ENCODE measurements at places on chromosomes 3 and 15.
A peak's percentile ranks its signal among the peaks of the same experiment; 100 is the strongest.

DNA sequence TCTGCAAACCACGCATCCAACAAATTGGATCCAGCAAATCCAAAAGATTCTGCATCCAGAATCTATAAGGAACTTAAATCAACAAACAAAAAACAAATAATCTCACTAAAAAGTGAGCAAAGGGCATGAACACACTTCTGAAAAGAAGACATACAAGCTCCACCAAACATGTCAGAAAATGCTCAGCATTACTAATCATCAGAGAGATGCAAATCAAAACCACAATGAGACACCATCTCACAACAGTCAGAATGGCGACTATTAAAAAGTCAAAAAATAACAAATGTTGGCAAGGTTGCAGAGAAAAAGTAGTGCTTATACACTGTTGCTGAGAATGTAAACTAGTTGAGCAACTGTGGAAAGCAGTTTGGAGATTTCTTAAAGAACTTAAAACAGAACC is 21.6 kb upstream of the SLC25A36 start:
- no peak for DNase-seq

- DNase-seq = no peak
Observed at GRCh38 chr3:84904212-84904611, 54.6 kb upstream of the CADM2 start.

DNA sequence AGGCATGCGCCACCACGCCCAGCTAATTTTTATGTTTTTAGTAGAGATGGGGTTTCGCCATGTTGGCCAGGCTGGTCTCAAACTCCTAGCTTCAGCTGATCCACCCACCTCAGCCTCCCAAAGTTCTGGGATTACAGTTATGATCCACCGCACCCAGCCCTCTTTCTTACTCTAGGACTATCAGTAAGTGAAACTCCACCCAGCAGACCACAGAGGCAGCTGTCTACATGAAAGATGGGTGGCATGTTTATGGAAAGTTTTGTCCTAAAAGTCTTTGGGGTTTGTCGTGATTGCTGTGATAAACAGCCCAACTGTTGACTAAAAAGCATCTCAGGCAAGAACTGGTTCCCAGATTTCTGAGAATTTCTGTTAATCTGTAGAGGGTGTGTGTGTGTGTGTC is 10.9 kb downstream of the ARL6IP5 start:
- peak; percentile 46 for DNase-seq

- DNase-seq = no peak
Observed at GRCh38 chr15:65287520-65287855, 805 bp upstream of the PARP16 start.

GRCh38 chr3:30162579-30162978 is 443.8 kb upstream of the TGFBR2 start:
- DNase-seq = no peak

- no peak for DNase-seq
Observed at GRCh38 chr15:48671103-48672022, 25.9 kb upstream of the FBN1 start.

DNA sequence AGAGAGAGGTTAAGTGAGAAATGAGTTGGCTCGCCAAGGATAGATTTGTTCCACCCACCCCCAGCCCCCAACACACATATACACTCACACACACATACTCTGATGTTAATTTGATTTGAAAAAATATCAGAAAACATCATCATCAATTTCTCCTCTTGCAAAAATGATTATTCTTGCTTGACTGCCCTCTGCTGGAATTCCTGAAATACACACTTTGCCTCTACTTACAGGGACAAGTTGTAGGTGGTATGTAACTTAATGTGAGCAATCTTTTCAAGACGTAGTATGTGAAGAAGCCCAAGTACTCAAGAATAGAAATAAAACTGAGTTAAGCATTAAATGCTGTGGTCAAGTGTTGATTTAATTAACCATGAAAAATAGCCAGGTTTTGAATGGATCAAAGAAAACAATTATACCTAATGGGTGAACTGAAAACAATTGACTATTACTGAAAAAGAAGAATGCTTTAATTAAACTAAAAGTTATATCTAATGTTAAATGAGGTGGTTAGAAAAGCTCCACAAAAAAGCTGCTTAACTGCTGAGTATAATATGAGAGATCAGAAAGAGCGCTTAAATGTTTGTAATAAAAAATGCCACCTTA is 46.6 kb upstream of the MDFIC2 start:
- DNase-seq = peak; percentile 1

DNA sequence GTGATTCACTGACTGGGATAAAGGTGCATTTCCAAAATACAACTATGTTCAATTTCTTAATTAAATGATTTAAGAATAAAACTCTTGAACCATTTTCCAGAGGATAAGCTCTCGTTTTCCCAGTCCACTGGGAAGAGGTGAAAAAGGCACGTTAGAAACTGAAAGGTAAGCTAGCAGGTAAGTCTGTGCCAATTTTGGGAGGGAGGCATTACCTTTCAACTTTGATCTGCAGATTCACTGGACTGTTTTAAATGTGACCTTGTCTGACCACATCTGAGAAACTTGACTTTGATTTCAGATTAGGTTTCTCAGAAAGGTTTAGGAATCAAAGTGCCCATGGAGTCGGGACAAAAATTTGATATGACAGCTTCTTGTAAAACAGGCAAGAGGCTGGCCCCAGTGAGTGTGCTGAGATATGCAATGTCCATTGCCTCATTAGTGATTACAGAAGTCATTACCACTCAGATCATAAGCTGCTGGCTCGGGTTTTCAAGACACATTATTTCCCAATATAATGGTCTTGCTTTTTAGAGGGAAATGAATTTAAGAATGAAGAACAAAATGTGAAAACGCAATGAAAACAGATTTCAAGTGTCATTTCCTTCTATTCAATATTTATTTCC is 118.8 kb downstream of the ADAMTS9 start:
- DNase-seq = no peak

DNA sequence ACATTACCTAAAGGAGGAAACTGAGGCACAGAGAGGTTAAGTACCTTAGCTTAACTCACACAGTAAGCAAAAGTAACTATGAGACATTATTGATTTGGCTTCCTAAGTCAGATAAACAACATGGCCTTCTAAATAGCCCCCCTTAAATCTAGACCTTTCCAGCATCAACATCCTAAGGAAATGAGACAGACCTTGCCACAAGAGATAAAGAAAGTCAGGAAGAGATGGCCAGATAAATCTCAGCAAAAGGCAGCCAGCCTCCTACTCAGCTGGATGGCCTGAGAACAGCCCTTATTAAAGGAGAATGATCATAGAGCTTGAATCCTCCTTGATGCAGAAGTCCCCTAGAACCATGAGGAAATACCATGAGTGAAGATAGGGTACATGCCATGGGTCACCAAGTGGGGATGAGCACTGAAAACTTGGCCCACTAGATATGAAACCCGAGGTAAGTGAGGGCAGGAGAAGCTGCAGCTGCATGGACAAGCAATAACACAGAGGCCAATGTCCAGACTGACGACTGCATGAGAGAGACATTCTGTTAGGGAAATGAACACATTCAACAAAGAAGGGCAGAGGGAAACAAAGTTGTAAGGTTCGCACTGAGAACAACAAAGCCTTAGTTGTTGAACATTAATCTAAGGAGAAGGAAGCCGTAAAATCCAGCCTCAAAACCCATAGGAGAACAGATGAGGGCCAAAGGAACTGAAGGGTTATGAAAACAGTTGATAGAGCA is 69.6 kb downstream of the ZIC4 start:
- no peak for DNase-seq

DNA sequence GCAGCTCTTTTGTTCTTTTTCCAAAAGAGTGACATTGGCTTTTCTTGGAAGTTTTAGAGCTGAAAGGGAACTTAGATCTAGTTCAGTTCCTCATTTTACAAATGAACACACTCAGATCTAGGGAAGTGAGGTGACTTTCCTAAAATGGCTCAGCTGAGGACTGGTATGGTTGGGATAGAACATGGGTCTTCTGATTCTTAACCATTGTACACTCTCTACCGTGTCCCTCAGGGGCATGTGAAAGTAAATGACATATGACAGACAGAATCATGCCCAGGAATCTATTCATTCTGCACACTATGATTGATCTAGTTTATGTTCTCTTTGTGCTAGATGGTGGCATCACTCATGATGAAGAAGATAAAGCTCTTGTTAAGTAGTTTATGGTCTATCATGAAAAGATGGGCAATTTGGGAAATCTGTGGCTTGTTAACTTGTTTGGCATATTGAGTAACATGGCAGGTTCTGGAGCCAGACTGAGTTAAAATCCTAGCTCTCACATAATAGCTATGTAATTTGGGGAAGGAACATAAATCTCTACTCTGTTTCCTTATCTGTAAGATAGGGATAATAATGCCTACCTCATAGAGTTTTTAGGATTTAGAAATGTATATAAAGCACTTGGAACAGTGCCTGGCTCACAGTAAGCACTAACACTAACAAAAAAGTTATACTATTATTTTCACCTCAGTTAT is 30.9 kb downstream of the UBE2E1 start:
- no peak for DNase-seq

DNA sequence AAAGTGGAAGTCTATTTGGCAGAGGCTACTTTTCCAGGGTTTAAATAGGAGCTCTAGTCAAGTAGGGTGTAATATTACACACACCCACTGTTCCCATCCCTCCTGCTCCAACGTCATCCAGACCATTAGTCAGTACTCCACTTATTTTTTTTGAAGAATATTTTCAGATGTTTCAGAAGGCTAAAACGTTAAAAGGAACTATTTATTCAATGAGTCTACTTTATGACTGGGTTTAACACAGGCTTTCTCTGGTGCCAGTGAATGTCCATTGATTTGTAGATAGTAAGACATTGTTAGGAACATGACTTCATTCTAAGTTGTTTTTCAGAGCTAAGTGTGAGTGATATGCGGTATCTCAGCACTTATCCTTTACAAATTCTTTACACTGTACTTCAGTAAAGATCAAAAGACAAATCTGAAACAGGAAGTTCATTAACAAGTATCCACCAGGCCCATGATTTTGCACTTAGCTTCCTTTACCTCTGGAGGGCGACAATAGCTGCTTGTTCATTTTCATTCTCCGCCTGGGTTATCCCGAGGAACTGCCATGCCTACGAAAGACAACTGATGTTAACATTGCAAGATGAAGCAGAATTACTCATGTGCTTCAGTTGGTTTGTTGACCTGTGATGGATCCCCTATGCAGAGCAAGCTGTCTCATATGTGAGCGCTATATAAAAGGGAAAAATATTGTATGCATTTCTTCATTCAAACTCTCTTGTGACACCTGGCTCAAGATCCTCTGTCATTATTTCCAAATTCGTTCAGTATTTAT is 158.7 kb downstream of the USP13 start:
- DNase-seq = peak; percentile 26

DNA sequence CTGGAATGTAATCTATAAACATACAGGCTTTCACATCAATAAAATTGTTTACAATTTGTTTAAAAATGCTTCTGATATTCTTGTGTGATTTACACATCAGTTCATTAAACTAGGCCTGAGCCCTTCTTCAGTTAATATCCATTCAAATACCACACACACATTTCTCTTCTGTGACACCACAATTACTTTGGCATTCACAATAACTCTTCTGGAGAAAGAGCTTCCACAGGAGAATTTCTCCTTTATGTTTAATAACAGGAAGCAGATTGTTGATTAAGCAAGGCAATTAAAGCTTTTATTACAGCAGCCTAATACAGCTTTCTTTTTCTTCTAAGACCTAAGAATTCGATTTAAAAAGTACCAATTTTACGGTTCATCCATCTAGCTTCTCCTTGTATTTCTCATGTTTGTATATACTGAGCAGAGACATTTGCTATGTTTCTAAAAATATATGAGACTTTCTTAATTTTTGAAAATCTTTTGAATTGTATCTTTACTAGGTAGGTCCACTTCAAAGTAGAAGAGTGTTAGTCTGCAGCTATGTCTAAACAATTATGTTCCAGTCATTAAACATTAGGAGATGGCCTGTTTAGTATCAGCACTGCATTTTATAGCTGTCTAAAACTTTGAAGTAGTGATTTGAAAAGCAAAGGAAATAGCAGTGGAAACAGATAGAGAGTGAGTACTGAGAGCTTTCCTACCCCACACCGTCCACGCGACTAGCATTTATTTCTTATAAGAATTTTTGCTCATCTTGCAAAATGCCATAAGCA is 511.1 kb upstream of the UBE2E2 start:
- no peak for DNase-seq

- DNase-seq = no peak
Observed at GRCh38 chr3:66432767-66433521, 67.9 kb downstream of the LRIG1 start.

DNA sequence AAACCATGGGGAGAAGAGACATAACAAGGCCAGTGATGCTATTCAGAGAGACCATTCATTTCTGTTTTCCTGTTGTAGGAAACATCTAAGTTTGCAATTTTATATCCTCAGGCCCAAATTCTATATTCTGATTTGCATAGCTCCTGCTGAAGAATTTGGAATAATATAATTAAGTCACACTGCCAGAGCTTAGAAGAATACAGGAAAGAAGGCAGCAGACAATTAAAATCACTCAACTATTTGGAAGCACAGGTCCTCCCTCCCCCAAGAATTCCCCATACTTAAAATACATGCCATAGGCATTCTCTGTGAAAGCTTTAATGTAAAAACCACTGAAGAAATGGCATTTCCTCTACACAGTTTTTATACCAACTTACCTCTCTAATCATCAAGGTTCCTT is 66.9 kb upstream of the SLC2A2 start:
- DNase-seq = no peak

DNA sequence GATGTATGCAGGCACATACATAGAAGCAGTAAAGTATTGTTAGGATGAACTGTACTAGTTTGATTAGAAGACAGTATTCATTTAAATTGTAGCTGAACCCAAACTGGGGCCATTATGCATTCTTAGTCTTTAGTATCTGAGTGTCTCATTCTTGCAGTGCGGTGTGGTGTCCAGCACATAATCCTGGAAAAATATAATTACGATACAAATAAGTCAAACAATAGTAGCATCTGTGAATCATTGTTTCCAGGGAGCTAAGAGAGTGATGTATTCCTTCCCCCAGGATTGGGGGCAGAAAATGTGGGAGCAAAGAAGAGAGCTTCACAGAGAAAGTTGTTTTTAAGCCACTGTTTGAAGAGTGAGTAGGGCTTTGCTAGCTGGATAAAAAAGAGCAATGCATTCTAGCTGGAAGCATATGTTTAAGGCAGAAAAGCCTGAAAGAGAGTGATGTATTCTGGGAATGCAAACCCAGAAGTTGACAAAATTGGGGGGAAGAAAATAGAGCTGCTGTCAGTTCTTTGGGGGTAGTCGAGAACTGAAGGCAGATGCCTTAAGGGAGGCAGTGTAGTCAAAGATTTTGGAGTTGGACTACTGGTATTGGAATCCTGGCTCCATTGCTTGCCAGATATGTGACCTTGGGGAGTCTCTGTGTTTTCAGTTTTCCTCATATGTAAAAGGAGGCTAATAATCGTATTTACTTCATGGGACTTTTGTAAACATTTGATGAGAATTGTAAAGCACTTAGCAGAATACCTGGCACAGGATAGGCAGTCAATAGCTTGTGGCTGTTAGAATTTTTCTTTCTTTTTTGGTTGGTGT is 14.1 kb downstream of the SLMAP start:
- no peak for DNase-seq

GRCh38 chr15:64024172-64025050 is 21.9 kb downstream of the DAPK2 start:
- DNase-seq = no peak

- DNase-seq = no peak
Observed at GRCh38 chr15:39501366-39502081, 79.4 kb upstream of the THBS1 start.

Measured in CD4-positive, alpha-beta T cell treated with Interferon alpha-2 for 1 hour (primary cell).